ENCODE measurements at places on chromosomes 11 and 22.

- DNase-seq, result no peak
Measured at GRCh38 chr11:106021181-106021966, 666 bp downstream of the MSANTD4 start.

DNA sequence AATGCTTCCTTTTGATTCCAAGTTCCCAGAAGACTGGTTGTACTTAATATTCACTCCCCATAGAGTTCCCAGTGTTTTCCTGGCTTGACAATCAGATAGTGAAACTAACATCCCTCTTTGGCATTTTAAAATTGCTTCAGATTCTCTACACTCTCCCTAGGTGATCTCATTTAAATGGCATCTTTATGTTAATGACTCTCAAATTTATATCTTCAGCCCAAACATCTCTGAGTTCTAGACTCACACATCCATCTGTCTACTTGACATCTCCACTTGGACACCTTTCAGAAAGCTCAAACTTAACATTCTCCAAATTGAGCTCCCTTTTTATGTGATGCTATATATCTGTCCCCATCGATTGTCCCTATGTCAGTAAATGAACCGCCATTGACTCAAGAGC lies 232.0 kb downstream of the NTM start:
- no peak for DNase-seq

GRCh38 chr11:44563711-44564110 lies 1.8 kb upstream of the CD82 start:
- no peak for DNase-seq

DNA sequence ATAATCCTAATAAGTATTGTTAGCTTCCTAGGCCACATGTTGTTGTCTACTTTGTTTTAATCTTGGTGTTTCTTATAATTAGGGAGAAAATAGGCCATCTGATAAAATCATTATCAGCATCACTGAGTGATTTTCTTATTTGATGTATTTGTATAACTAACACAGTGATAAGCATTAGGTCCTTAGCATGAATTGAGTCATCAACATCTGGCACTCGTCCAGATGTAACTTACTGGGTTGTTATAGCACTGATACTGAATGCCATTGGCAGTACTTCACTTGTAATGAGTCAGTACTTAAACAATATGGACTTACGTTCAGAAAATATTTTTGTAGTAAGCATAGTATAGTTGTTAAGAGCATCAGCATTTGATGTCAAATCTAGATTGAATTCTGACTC lies 16.2 kb downstream of the API5 start:
- no peak for DNase-seq

DNA sequence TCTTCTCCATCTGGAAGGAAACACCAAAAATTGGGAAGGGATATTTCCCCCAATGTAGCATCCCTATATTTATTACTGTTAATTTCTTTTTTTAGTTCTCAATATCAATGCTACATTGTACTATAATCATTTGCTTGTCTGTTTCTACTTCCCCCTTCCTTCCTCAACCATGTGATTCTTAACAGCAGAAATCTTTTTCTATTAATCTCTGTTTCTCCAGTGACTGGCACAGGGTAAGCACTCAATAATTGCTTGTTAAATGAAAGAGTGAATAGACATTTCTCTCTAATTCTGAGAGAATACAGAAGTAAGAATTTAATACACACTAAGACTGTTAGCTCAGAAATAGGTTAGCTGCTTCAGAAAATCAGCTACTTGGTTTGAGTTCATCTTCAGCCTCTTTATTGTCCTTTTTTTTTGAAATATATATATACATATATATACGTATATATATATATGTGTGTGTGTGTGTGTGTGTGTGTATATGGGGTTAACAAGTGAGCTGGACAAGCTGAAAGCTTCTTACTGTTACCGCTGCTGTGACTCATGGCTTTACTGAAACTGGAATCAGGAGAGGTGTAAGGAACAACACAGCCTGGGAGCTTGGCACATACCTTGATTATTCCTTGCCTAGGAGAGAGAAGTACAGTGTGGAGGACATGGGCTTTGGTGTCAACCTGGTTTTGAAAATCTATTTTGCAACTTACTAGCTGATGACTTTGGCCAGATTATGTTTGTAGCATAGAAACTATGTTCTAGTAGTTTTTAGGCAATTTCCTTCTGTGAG lies 26.2 kb upstream of the PDE3B start:
- DNase-seq, result no peak

- no peak for DNase-seq
Measured at GRCh38 chr11:132158696-132159095, 788.3 kb downstream of the NTM start.

DNA sequence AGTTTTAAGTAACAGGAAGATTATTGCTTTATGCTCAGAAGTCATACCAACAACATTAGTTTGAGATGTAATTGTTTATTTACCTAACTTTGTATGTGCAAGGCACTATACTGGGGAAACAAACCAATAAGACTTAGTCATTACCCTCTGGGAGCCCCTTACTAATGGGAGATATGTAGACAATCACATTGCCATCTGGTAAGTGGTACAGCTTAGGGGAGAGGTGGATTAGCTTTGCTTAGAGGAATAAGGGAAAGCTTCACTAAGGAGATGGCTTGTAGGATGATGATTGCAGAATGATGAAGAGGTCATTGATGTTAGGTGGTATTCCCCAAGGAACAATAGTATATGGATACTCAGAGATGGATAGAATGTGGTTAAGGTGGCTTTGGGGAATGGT lies 17.5 kb downstream of the EMSY start:
- no peak for DNase-seq

DNA sequence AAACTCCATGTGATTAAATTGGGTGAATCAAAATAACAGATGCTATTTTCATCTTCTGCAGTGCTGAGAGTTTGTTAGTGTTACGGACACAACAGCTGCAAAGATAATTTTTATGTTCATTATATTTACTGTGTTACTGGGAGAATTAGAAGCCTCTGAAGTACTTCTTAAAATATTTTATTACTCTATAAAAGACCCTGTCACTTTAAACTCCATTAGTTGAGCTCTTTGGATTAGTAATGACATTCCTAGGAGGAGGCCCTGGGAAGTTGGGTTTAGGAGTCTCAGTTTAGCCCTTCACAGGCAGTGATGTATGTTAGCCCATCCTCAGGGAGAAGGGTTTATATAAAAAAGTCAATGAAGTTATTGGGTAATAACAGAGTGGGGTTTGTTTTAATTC lies 596.7 kb downstream of the JRKL start:
- DNase-seq, result no peak

Data from WERI-Rb-1 (cell line).